Activated CD8-positive, alpha-beta T cell treated with anti-CD3 and anti-CD28 coated beads for 36 hours (primary cell): ENCODE measurements at places on chromosomes 12 and 14. TPM values are rescaled to one million over a fixed set of nuclear protein-coding genes. Genes with fewer than 3 reads are reported as not detected.

DNA sequence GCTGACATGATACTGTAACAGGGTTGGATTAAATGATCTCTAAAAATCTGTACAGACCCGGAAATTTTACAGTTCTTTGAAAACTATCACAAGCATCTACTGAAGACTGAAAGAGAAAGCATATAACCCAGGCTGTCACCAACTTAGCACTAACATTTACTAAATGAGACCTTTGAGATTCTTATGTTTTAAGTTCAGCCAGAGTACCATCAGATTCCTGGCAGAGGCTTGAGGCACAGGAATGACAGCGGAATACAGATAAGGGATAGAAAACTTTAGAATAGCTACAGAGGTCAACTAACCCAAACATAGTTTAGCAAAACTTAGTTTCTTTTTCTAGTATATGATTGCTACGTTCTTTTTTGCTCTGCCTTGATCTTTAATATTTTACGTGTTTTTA, 91.6 kb upstream of the FERMT2 start:
- peaks cover 59% of the 10 kb centered on the region for H3K36me3 ChIP-seq
- no peaks in the 10 kb centered on the region for H3K4me1 ChIP-seq
- DNase-seq, result no peak
- no peak overlapping the region for H3K27ac ChIP-seq

DNA sequence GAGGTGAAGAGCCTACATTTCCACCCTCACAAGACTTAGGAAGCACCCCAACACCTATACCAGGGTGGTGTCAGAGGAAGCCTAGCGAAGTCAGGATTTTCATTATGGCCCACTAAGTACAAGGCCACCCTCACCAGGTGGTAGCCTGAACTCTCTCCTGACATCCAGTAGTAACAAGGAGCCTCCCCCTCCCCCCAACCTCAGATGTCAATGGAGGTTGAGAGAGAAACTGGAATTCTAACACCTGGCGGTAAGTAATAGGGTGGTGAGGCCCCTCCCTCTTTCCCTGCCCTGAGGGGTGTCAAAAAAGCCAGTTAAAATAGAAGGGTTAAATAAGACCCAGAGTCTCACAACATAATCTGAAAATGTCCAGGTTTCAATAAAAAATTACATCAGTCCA, 37.6 kb downstream of the SINHCAF start:
- no peak overlapping the region for H3K4me3 ChIP-seq
- H3K27ac ChIP-seq, result peak overlapping the region; percentile 63
- DNase-seq, result no peak
- peaks cover 73% of the 10 kb centered on the region for H3K36me3 ChIP-seq
- no peaks in the 10 kb centered on the region for H3K27me3 ChIP-seq
- H3K4me1 ChIP-seq, result peaks cover 7% of the 10 kb centered on the region

GRCh38 chr12:106004289-106004688, 134.5 kb downstream of the NUAK1 start:
- DNase-seq, result no peak
- no peak overlapping the region for H3K27ac ChIP-seq
- H3K4me3 ChIP-seq, result no peak overlapping the region
- no peaks in the 10 kb centered on the region for H3K36me3 ChIP-seq

GRCh38 chr14:58701604-58702003, 63.8 kb downstream of the DACT1 start:
- no peaks in the 10 kb centered on the region for H3K4me1 ChIP-seq
- H3K27ac ChIP-seq, result no peak overlapping the region
- peaks cover 5% of the 10 kb centered on the region for H3K27me3 ChIP-seq
- H3K36me3 ChIP-seq, result no peaks in the 10 kb centered on the region
- no peak overlapping the region for H3K4me3 ChIP-seq

SIX6 gene
- not detected for total RNA-seq

DNA sequence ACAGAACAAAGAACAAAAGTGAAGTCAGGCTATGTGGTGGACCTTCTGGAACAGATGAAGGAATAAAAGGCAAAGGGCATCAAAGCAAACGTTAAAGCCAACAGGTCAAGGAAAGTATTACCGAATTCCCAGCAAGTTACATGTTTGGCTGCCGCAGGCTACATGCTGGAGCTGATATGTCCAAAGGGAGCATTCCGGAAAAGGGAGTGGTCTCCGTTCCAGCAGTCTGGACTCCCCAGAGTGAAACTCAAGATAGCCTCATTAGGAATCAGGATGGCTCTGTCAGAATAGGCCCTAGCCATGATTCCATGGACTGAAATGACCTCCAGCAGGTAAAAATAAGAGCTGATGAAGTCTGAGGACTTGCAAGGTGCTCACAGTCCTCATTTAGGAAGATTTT, 379.8 kb upstream of the PRICKLE1 start:
- H3K27me3 ChIP-seq, result no peaks in the 10 kb centered on the region
- H3K27ac ChIP-seq, result no peak overlapping the region
- H3K4me3 ChIP-seq, result no peak overlapping the region
- no peak for DNase-seq
- H3K4me1 ChIP-seq, result no peaks in the 10 kb centered on the region
